Suprapubic skin (tissue), 4 donors: ENCODE measurements at places on chromosomes 1 and 21. TPM values are rescaled to one million over a fixed set of nuclear protein-coding genes. Genes with fewer than 3 reads are reported as not detected.

- DNase-seq: no peak
- no peaks in the 10 kb centered on the region for H3K4me1 ChIP-seq
- peaks cover 98% of the 10 kb centered on the region for H3K36me3 ChIP-seq
- no peak overlapping the region for H3K27ac ChIP-seq
These were observed 37.0 kb downstream of the MIA3 start for GRCh38 chr1:222654849-222655248.

- H3K27ac ChIP-seq: no peak overlapping the region
- H3K4me3 ChIP-seq: no peak overlapping the region
- H3K4me1 ChIP-seq: peaks cover 14% of the 10 kb centered on the region
- no peaks in the 10 kb centered on the region for H3K36me3 ChIP-seq
These were observed 3.6 kb upstream of the ZNF697 start for GRCh38 chr1:119651641-119652040.

- H3K27ac ChIP-seq: no peak overlapping the region
- no peaks in the 10 kb centered on the region for H3K4me1 ChIP-seq
- H3K4me3 ChIP-seq: no peak overlapping the region
- H3K27me3 ChIP-seq: peaks cover 8% of the 10 kb centered on the region
- peak; percentile 23 for DNase-seq
- no peaks in the 10 kb centered on the region for H3K36me3 ChIP-seq
These were observed 8.2 kb downstream of the PLA2G5 start for GRCh38 chr1:20078171-20078651.

- H3K4me1 ChIP-seq: no peaks in the 10 kb centered on the region
- no peaks in the 10 kb centered on the region for H3K36me3 ChIP-seq
- H3K27ac ChIP-seq: no peak overlapping the region
- no peak for DNase-seq
- H3K4me3 ChIP-seq: no peak overlapping the region
These were observed 17.9 kb downstream of the VWA5B1 start for GRCh38 chr1:20308569-20308968.

GRCh38 chr1:64765826-64766225, 21.0 kb downstream of the RAVER2 start:
- DNase-seq: no peak
- H3K4me1 ChIP-seq: no peaks in the 10 kb centered on the region
- no peaks in the 10 kb centered on the region for H3K36me3 ChIP-seq
- H3K27ac ChIP-seq: no peak overlapping the region
- no peaks in the 10 kb centered on the region for H3K27me3 ChIP-seq

DNA sequence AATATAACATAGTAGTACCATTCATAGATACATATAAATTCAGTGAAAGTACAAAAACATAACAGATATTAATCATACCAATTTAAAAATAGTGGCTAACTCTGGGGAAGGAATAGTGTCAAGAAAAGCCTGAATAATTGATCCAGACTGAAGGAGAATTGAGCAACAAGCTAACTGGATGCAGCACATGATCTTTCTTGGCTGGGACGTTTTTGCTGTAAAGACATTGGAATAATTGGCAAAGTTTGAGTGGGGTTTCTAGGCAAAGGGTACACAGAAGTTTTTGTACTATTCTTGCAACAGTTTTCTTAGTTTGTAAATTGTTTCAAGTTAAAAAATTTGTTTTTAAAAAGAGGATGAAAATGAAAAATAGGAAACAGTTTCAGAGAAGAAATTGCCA, 2.6 kb upstream of the SH3GLB1 start:
- DNase-seq: no peak
- no peak overlapping the region for H3K4me3 ChIP-seq
- H3K27ac ChIP-seq: no peak overlapping the region
- no peaks in the 10 kb centered on the region for H3K27me3 ChIP-seq
- H3K36me3 ChIP-seq: no peaks in the 10 kb centered on the region
- H3K4me1 ChIP-seq: peaks cover 24% of the 10 kb centered on the region

The PLA2G2D gene
- total RNA-seq: not detected
